Activated naive CD4-positive, alpha-beta T cell treated with anti-CD3 and anti-CD28 coated beads, Interleukin-2, amount 10 ng/mL, durations not matched to agents 5 hours and 36 hours (primary cell): ENCODE measurements at places on chromosomes 7 and 10. TPM values are rescaled to one million over a fixed set of nuclear protein-coding genes. Genes with fewer than 3 reads are reported as not detected.

ELN gene
- total RNA-seq = 1.1 TPM

GIMAP8 gene
- 40.6 TPM for total RNA-seq

HMX3 gene
- total RNA-seq = not detected

SPACDR gene
- 3.9 TPM for total RNA-seq

NKX2-3 gene
- not detected for total RNA-seq

ANKRD30A gene
- total RNA-seq = not detected

HMX2 gene
- total RNA-seq = not detected

TEX47 gene
- total RNA-seq = not detected

POU6F2 gene
- total RNA-seq = not detected

PLXDC2 gene
- not detected for total RNA-seq

APBB1IP gene
- 74.4 TPM for total RNA-seq

NACAD gene
- total RNA-seq = not detected

TAF5 gene
- 9.0 TPM for total RNA-seq

CPXM2 gene
- total RNA-seq = not detected

PIP gene
- total RNA-seq = not detected

SPDYE1 gene
- 0.13 TPM for total RNA-seq

IGF2BP3 gene
- total RNA-seq = 0.50 TPM
